ENCODE measurements at places on chromosomes 7 and 10.

DNA sequence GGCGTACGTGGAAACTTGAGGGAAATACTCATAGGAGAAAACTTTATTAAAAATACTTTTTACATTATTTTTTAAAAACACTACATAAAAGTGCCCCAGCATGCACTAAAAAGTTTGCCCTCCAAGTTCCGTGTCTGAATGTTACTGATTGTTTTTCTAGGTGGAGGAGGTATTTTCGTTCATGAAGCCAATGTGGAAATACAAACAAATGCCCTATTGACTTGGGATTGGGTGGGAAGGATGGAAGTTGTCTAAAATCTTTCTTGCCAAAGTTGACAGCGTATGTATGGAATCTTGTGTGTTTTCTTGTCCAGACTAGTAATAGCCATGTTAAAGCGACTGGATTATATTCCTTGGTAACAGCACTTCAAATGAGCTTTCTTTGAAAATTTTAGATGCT is 1.2 kb downstream of the PROSER2 start:
- no peak for DNase-seq

DNA sequence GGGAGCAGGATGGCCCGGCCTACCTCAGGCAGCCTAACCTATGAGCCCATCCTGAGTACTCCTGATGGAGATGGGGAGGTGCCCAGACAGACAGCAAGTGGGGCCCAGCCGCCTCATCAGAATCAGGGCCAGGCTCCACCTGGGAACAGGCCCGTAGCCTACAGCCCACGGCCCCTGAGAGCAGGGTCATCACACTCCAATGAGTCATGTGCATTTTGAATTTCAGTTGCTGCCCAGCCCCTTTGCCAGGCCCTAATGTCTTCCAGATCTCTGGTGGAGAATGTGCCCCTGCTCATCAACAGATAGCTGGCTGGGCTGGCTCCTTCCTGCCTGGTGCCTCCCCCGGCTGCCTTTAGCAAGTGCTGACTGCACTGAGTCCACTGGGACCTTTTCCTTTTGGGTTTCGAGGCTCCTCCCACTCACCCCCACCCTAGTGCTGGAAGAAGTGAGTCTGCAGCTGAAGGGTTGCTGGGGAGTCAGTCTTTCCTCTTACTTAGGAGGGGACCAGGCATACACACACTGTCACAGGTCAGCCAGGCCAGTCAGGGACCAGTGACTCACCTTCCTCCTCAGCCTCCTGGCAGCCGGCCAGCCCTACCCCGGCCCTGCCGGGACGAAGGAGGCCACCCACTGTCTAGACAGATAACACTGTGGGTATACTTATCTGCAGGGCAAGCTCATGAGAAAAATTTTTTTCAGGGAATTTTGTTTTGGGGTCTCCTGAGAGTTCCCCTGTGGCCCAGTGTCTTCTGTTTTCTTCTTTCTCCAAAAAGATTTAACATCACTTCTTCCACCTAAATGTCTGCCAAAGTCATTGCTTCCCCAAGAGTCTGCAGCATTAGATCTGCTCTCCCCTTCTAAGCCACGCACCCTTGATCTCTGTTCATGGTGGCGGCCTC is 9.1 kb upstream of the ASIC3 start:
- DNase-seq: peak; percentile 23

DNA sequence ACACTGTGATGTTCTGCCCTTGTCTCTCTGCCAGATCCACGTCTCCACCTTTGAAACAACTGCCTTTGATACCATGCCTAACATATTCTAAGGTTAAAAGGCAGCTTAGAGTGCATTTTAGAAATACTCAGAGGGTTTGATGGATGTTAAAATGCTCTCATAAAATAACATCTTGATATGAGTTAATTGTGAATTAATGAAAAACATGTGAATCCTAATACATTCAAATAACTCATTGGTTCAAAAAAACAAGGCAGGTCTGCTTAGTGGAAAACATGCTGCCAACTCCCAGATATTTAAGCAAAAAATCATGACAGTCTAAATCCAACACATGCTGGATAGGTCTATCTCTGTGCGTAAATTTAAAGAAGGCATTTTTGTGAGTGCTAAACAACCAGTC is 291.8 kb downstream of the AHR start:
- no peak for DNase-seq

- no peak for DNase-seq
These were observed 367.7 kb upstream of the SEMA3D start for GRCh38 chr7:85554236-85555178.
